ENCODE measurements at places on chromosomes 2 and 18. TPM values are rescaled to one million over a fixed set of nuclear protein-coding genes. Genes with fewer than 3 reads are reported as not detected.

DNA sequence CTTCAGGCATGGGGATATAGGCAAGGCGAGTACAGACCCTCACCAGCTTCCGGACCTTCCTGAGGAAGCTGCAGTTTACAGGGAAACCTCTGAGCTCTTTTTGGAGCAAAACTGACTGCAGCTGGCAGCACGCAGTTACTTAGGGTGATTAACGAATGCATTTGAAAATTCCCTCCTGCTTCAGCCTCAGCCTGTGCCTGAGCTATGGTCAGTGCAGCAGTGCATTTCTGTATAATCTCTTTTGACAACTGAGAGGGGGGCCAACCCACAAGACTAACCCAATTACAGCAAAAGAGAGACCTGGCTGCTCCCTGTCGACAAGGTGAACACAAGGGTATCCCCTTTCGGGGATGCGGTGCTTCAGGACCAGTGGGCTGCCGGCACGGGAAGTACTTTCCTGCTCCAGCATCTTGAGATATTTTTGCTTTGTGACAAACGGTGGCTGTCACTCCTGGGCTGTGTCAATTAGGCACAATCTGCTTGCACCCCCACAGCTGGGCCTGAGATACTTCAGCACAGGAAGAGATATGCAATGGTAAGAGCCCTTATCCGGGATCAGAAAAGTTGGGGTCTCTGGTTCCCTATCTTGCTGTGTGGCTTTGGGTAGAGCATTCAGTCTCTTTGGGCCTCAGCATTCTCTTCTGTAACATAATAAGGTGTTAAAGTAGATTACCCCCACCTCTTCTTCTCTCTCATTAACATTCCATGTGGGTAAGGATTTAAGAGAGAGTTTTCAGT, 141.0 kb downstream of the TMEM17 start:
- no peak overlapping the region for H3K27ac ChIP-seq
- H3K36me3 ChIP-seq, result no peaks in the 10 kb centered on the region
- H3K4me3 ChIP-seq, result no peak overlapping the region
- no peaks in the 10 kb centered on the region for H3K27me3 ChIP-seq

- no peak for DNase-seq
- H3K36me3 ChIP-seq, result no peaks in the 10 kb centered on the region
- no peaks in the 10 kb centered on the region for H3K27me3 ChIP-seq
- H3K4me3 ChIP-seq, result no peak within 1 kb of the TSS
- no peak within 1 kb of the TSS for H3K27ac ChIP-seq
Measured at GRCh38 chr18:31042406-31043181, at the start of gene DSC3. Gene DSC3, minus strand, starts transcription at chr18:31042742. Its CDS starts 82 bp downstream, at chr18:31042660.

DNA sequence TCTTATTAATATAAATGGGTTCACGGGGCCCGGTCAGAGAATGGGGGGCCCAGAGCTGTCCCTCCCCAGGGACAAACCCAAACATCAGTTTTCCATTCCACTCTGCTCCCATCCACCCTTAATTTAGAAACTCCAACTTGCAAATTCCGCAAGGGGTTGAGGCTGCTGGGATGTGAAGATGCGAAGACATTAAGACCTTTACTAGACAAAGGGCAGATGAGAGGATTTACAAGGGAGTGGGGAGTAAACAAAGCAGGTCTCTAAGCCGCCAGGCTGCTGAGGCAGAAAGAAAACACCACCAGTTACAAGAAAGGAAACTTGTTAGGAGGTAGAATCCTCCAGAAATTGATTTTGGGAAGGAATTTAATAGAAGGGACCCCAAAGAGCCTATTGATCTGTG, 33.1 kb downstream of the MARCO start:
- no peak overlapping the region for H3K4me3 ChIP-seq
- no peaks in the 10 kb centered on the region for H3K4me1 ChIP-seq
- H3K27ac ChIP-seq, result no peak overlapping the region
- H3K36me3 ChIP-seq, result no peaks in the 10 kb centered on the region
- no peaks in the 10 kb centered on the region for H3K27me3 ChIP-seq

ZNF804A gene
- total RNA-seq, result 7.9 TPM

COL6A3 gene
- total RNA-seq, result 1,719 TPM

LCLAT1 gene
- 37.6 TPM for total RNA-seq

Measured in uterus (tissue), 4 donors.